Right lung (tissue), 10 donors: ENCODE measurements at places on chromosomes 6 and 20. TPM values are rescaled to one million over a fixed set of nuclear protein-coding genes. Genes with fewer than 3 reads are reported as not detected.

The OVOL2 gene
- 7.8 TPM for polyA plus RNA-seq

The BNIP5 gene
- not detected for polyA plus RNA-seq

The ANKS1A gene
- 21.0 TPM for polyA plus RNA-seq

The ADGB gene
- polyA plus RNA-seq, result 0.90 TPM

The C20orf202 gene
- polyA plus RNA-seq, result 1.5 TPM

The ADGRF4 gene
- 0.29 TPM for polyA plus RNA-seq

The UNC5CL gene
- 7.2 TPM for polyA plus RNA-seq

The RNF182 gene
- 5.8 TPM for polyA plus RNA-seq

The TIAM2 gene
- 21.1 TPM for polyA plus RNA-seq

The ZNF311 gene
- 7.3 TPM for polyA plus RNA-seq

The NHLRC1 gene
- 2.5 TPM for polyA plus RNA-seq

The HLA-DMB gene
- 11.0 TPM for polyA plus RNA-seq

The NRSN1 gene
- polyA plus RNA-seq, result 0.15 TPM

The RIPPLY2 gene
- not detected for polyA plus RNA-seq

The SPDEF gene
- polyA plus RNA-seq, result 2.3 TPM

The ENPP3 gene
- polyA plus RNA-seq, result 1.1 TPM

The GMPR gene
- 8.6 TPM for polyA plus RNA-seq

The LY6G6C gene
- polyA plus RNA-seq, result 0.65 TPM

The TP53TG5 gene
- 1.5 TPM for polyA plus RNA-seq

The SRMS gene
- polyA plus RNA-seq, result 0.12 TPM

The NMBR gene
- not detected for polyA plus RNA-seq

The HLA-DQA1 gene
- polyA plus RNA-seq, result 8.7 TPM

The OPRM1 gene
- polyA plus RNA-seq, result 0.09 TPM

The MMS22L gene
- 7.9 TPM for polyA plus RNA-seq

The DCDC2 gene
- 16.6 TPM for polyA plus RNA-seq

The SNAP25 gene
- 11.5 TPM for polyA plus RNA-seq

The LAMA2 gene
- polyA plus RNA-seq, result 47.5 TPM

The TNF gene
- 0.21 TPM for polyA plus RNA-seq

The TPX2 gene
- 33.7 TPM for polyA plus RNA-seq

The BRPF3 gene
- 43.3 TPM for polyA plus RNA-seq

The PRKN gene
- 2.4 TPM for polyA plus RNA-seq

The TRAPPC3L gene
- polyA plus RNA-seq, result 0.48 TPM
